AG04450 (cell line): ENCODE measurements at places on chromosomes 4 and X.

DNA sequence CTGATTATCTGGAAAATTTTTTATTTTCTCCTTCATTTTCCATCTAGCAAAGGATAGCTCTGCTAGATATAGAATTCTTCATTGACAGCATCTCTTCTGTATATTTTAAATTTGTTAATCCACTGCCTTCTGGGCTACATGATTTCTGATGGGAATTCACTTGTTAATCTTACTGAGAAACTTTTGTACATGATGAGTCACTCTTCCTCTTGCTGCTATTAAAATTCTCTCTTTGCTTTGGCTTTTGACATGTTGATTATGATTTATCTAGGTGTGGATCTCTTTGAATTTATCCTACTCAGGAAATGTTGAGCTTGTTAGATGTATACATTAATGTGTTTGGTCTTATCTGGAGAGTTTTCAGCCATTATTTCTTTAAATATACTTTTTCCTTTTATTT is 27.5 kb downstream of the OR13H1 start:
- DNase-seq, result no peak

DNA sequence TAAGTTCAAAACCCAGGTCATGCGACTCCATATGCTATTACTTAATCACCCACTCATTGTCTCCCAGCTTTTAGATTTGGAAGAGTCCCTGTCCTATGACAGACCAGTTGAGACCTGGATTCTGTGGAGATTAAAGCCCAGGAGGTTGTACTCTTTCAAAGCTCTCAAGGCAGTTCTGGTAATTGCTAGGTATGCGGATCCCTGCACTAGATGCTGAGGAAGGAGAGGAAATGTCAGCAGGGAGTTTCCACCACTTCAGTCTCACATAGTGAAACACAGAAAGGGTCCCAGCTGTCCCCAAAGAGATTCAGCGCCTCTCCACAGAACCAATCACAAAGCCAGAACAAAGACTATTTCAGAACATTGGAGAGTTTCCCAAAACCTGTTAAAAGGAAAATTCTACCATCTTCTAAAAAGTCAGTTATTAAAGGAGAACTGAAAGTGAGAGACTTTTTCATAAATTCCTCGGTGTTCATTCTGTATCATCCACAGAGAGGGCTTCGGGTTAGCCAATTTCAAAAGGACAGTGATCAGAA is 53.4 kb downstream of the IRF2 start:
- DNase-seq, result no peak

DNA sequence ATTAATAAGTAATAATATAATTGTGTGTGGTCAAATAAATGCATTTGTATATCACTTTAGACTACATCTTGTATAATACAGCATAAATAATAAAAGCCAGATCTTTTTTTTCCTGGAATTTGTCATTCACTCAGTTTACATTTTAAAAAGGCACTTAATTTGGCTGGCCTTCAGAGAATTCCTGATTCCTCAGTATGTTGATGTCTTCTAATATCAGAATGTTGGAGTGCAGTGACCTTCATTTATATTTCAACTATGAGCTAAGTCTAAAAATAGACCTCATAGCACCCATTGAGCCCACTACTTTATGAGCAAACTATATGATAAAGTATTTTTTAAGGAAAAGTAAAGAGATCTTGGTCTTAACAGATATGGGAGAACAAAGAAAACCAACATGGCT is 27.8 kb downstream of the ZNF330 start:
- no peak for DNase-seq

DNA sequence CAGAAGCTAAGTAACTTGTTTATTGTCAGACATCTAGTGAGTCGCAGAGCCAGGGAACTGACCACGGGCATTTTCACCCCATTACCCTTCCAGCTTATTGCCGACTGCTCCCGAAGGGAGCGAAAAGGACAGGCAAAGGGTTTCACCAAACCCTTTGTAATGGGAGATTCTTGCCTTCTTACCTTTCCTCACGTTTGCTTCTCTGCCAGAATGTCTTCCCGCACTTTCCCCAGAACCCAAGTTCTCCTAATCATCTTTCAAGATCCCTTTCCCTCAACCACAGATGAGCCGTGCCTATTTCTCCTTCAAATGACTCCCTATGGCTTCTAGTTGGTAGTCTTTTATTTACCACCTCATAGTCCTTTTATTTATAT is 520 bp upstream of the SRP72 start:
- no peak for DNase-seq

- no peak for DNase-seq
Measured at GRCh38 chrX:149979126-149979644, 40.9 kb upstream of the EOLA2 start.

- no peak for DNase-seq
Measured at GRCh38 chrX:66016905-66017658, 22.8 kb downstream of the VSIG4 start.

GRCh38 chr4:124469981-124470380 is 242.6 kb downstream of the ANKRD50 start:
- DNase-seq, result no peak

DNA sequence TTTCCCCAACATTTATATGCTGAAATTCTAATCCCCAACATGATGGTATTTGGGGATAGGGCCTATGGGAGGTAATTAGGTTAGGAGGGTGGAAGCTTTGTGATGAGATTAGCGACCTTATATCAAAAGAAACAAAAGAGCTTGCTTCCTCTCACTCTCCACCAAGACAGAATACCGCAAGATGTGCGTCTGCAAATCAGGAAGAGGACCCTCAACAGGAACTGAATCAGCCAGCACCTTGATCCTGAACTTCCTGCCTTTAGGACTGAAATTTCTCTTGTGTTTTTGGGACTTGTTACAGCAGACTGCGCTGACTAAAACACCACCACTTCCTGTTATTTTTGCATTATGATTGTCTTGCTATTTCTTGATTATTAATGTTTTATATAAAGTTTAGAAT is 1889.4 kb downstream of the C4orf33 start:
- DNase-seq, result no peak

DNA sequence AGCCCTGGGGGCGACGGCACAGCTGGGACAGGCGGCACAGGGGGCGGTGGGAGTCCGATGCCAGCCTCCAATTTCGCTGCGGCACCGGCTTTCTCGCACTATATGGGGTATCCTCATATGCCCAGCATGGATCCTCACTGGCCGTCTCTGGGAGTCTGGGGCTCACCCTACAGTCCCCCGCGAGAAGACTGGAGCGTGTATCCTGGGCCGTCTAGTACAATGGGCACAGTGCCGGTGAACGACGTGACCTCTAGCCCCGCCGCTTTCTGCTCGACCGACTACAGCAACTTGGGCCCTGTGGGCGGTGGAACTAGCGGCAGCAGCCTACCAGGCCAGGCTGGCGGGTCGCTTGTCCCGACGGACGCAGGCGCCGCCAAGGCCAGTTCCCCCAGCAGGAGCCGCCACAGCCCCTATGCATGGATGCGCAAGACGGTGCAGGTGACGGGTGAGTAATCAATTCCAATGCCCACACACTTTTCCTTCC is 500 bp downstream of the CDX4 start:
- no peak for DNase-seq
